ENCODE measurements at places on chromosomes 6 and 20.
A peak's percentile ranks its signal among the peaks of the same experiment; 100 is the strongest.

DNA sequence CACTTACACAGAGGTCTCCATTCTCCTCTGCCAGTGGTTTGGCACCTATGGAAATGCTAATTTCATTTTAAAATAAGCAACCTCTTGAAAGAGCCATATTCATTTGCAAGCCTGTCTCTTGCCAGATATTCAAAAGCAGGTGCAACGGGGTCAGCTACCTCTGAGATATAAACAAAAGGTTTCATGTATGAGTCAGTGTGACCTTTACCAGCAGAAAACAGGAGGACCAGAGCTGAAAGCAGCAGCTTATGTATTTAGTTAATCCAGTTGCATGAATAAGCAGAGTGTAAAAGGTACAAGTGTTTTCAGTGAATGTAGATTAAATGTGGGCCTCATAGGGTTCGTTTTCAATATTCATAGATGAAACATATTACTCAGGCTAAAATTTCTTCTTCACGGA, 56.0 kb downstream of the TENT5A start:
- DNase-seq: peak; percentile 92

DNA sequence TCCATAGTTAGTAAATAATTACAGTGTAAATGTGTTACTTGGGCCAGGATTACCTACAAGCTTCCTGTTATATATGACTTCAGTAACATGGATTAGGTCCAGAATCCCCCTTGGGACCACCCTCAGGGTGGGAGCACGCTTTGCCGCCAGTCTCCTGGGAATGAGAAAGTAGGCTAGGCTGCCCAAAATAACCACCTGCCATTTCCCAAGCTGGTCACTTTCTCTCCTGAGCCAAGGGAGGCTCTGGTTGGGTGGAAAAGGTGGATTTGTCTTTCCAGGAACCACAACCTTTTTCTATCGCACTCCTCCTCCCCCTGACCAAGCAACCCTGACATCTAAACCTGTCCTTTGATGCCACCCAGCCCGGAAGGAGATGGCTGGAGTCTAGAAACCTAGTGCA, 9.6 kb upstream of the RIMS4 start:
- DNase-seq: no peak

DNA sequence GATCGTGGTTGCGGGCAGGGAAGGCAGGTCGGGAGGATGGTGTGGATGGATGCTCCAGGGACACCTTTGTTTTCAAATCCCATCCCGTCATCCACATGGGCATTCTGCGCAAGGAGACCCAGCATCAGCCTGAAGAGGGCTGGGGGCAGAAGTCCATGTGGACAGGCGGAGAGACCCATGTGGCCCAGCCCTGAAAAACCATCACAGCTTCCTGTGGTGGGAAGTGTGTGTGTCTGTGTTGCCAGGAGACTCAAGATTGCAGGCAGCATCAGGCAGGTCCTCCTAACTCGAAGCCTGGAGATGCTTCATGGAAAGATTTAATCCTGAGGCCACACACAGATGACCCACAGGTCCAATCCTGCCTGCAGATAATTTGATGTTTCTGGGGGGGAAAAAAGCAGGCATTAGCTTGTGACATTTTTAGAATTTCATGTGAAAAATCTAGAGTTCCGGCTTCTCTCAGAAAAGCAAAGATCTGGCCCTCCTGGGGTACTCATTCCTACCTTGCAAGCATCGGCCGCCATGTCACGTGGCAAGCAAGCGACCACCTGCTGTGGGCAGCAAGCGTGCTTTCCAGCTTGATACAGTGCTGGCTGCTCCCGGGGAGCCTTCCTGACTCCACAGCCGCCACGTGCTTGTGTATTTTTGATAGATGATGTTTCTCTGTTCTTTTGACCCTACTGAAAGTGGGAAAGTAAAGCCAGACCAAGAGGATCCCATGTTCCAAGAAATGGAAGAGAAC, 25.8 kb downstream of the BCAS4 start:
- no peak for DNase-seq

- DNase-seq: peak; percentile 74
Measured at GRCh38 chr6:34601706-34602105, 45.6 kb upstream of the SPDEF start.

DNA sequence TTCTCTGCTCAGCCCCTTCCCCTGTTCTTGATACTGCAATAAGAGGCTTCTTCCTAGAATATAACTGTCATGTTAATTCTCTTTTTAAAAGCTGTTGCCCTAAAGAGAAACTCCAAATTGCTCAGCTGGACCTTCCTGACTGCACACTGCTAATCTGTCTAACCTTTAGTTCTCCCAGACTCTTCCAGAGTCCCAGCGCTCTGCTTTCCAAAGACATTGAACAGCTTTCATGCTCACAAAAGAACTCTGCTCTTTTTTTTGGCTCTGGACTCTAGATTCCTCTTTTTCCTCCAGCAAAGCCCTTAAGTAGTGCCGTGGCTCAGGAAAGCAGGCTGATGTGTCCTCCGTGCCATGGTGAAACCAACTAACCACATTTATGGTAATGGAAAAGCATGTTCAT, 356.6 kb upstream of the RSPO3 start:
- no peak for DNase-seq

DNA sequence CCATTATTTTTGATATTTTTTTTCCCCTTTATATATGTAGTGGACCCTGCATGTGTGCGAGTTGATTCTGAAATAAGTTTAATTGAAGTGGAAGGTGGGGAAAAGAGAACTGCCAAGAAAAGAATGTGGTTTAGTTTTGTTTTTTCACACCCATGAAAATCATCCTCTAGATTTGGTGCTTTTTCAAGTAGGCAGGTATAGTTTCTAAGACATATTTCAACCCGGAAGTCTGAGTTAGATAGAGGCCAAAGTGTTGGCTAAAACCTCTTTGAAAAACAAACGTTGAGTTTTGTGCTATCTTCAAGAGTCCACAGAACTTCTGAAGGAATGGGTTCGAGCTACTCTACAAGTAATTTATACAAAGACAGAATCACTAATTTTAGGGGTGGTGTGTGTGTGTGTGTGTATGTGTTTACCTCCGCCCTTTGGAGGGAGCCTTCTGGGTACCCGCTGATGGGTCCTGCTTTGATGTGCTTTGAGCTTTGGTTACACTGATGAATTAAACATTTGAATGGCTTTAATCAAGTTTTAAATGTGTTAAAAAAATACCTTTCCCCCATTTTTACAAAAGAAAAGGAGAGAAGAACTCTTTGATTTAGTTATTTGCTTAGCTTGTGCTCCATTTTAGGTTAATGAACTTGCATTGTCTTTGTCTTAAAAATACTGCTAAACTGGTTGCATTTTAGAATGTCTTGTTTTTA, 2.5 kb downstream of the RREB1 start:
- DNase-seq: no peak

DNA sequence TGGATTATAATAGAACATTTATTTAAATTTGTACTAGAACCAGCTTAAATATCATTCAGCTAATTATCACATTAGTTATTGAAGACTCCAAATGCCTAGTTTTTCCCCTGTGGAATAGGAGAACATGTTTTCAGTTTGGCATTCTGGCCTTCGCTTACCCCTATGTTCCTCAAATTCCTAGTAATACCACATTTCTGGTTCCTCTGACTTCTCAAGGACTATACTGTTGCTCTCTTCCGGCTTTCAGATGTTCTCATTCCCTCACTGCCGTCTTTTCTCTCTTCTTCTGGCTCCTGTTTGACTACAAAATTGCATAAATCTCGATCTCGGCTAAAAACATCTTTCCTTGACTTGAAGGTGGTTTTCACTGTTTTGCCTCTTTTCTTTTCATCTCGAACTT, 71.8 kb upstream of the KHDRBS2 start:
- DNase-seq: no peak

- DNase-seq: no peak
Measured at GRCh38 chr20:25580711-25581110, 4.6 kb downstream of the NINL start.

GRCh38 chr6:118350881-118351430, 197.1 kb upstream of the PLN start:
- DNase-seq: no peak

GRCh38 chr6:169689287-169689686, 12.5 kb downstream of the WDR27 start:
- no peak for DNase-seq

GRCh38 chr6:169779092-169779815, 27.8 kb downstream of the ERMARD start:
- no peak for DNase-seq

- peak; percentile 80 for DNase-seq
Measured at GRCh38 chr6:83853178-83854000, at the start of gene RIPPLY2. RIPPLY2 (plus strand) TSS chr6:83853360; CDS start chr6:83853417, 57 bp downstream.

- no peak for DNase-seq
Measured at GRCh38 chr6:166849749-166850183, 106.6 kb downstream of the RNASET2 start.

DNA sequence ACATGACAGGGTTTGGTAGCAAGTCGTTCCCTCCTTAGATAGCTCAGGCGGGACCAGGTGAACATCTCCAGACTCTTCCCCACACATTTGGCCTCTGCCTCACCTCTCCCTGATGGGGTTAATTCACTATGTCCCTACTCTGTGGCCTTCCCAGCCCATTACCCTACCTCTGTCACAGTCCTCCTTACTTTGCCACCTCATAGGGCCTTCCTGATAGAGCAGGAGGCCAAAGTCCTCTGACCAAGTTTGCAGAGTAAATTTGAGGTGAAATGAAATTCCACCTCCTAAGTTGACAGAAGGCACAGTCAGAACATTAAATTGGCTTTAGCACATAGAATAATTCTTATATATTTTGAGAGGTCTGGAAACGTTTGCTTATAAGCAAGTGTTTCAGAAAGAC, 53.1 kb upstream of the ARMC2 start:
- DNase-seq: no peak

- DNase-seq: no peak
Measured at GRCh38 chr20:1426231-1426849, 33.5 kb upstream of the FKBP1A start.

DNA sequence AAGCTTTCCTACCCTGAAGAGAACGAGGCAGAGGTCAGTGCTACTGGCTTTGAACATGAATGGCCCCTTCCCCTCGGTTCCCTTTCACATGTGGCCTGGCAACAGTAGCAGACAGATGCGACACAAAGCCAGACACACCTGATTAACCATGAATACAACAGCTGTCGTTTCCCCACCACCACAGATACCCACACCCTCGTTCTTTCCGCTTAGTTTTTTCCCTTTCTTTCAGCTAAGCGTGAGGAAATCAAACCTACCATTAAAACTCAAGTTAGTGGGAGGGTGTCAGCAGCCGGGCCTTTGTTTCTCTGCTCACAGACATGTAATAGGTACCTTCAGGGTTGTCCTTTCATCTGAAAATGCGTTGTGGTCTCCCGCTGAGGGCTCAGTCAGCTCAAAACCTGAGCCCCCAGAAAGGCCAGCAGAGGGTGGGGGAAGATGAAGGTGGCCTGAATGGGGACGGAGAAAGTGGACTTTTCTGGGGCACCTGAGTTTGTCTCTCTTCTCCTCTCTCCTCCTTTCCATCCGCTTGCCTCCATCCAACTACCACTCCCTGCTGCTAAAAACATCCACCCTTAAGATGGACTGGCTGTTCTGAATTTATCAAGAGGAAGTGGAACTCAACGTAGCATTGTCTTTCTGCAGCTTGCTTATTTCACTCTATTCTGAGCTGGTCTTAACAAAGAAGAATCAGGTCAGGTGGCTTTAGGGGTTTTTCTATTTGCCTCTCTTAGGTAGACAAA, 516.6 kb upstream of the JARID2 start:
- DNase-seq: no peak

DNA sequence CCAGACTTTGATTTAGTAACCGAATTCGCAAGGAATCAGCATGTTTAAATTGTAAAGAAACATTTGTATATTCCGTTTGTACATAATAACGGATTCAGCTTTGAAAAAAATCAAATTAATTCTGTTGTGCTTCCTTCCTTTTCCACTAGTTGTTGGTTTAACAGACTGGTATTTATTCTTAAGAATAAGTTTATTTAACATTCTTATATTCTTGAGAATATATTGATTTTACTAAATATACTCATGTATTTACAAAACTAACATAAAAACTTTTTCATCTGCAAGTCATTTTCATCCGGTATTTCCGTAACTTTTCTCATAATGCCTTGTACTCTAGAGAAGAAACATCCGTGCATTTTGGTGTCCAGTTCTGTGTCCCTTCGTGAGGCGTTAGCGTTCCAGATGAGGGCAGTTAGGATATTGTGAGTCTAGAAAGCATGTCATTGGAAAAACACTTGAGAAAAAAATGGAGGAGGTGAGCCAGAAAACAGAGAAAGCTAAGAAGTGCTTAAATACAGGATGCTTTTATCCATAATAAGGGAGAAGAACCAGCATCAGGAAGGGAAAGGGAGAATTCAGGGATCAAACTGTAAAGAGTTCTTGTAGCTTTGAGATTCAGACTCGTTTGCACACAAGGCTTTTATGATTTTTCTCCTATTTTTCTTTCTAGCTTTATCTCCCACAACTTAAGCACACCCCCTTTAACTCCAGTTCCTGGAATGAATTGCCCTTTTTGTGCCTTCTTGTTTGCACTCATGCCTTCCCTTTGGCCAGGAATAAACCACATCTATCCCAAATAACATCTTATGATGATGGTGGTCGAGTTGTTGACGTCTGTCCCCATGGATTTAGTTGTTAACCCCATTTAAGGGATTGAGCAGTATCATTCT, 1.8 kb downstream of the WRNIP1 start:
- DNase-seq: no peak

GRCh38 chr6:116370760-116371119, at the start of gene DSE:
DSE (plus strand) TSS chr6:116370947; CDS start chr6:116399251, 28,304 bp downstream.
- no peak for DNase-seq

GRCh38 chr20:25453035-25453810, 45.8 kb downstream of the GINS1 start:
- peak; percentile 23 for DNase-seq

DNA sequence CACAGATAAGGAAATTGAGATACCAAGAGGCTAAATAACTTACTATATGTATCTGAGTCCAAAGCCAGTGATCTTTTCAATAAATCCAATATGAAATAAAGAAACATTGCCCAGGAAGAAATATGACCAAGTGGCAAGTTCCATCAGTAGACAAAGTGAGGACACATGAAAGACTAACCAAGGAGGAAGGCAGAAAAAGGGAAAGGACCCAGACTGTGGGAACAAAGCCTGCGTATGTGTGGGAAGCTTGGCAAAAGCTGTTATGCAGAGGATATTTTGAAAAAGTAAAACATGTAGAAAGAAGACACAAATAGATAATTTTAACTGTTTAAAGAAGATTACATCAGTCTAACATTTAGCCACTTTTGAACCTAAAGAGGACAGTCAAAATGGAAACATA, 264.4 kb upstream of the PRDM1 start:
- no peak for DNase-seq

DNA sequence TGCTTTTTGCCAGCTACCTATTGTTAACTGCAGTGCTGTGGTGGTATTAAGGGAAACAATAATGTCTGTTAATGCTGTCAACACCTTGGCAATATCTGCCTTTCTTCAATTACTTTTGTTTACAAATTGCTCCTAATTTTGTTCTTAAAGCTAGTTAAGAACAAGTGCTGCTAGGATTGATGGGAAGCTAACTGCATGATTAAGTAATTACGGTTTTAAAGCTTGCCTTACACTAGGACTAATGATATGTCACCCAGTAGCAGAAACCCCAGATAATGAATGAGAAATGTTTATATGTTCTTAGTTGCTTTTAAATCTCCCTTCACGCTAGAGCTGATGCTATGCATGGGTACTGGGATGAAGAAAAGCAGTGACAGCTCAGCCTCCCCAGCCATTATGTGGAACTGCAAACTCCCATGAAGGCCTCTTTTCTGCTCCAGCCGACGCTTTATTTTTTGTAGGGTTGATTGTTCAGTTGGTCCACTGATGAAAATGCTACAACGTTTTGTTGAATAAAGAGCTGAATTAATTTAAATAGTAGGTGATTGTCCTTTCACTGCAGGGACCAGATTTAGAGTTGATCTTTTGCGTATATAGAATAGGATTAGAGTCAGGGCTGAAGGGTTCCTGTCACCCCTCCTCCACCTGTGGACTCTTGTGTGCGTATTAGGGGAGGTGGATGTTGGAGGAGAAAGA, 610.5 kb downstream of the TFAP2B start:
- no peak for DNase-seq

Measured in SHP77 (cell line).